Stimulated activated CD4-positive, alpha-beta T cell treated with anti-CD3 and anti-CD28 coated beads, Interleukin-4, amount 100 ng/mL, for 24 hours (primary cell): ENCODE measurements at places on chromosomes 12 and 14.

DNA sequence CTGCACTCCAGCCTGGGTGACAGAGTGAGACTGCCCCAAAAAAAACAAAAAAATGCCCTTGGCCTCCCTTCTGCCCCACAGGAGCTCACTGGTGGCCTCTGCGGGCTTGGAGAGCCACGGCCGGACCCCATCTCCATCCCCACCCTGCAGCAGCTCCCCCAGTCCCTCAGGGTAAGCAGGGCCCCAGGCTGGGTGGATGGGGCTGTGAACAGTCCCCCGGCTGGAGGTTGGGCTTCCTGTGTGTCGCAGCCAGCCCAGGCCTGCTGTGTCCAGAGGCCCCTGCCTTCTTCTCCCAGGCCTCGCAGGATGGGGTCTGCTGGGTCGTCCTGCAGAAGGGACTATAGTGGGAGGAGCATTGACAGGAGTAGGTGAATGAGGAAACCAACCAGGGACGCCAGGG, 15.4 kb upstream of the PUS1 start:
- no peak for DNase-seq

GRCh38 chr12:9895215-9895971, 14.1 kb downstream of the KLRF2 start:
- no peak for DNase-seq

GRCh38 chr12:22576473-22576872, 32.1 kb upstream of the C2CD5 start:
- no peak for DNase-seq

- no peak for DNase-seq
These were observed 146.2 kb downstream of the BCL11B start for GRCh38 chr14:99125616-99126431.

DNA sequence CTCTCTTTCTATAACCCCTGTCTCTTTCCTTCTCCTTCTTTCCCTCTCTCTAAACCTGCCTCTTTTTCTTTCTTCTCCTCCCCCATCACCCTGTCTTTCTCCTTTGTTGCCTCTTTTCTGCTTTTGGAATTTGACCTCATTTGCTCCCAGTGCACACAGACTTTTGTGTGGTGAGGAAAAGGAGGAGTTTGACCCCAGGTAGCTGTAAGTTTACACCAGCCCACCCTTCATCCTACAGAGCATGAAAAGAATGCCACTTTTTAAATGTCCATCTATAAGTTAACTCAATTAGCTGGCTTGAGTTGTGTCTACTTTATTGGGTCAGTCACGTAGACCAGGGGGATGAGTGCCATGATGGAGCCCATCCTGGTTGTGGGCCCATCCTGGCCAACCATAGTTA, 146.8 kb upstream of the SLC38A2 start:
- DNase-seq: no peak

DNA sequence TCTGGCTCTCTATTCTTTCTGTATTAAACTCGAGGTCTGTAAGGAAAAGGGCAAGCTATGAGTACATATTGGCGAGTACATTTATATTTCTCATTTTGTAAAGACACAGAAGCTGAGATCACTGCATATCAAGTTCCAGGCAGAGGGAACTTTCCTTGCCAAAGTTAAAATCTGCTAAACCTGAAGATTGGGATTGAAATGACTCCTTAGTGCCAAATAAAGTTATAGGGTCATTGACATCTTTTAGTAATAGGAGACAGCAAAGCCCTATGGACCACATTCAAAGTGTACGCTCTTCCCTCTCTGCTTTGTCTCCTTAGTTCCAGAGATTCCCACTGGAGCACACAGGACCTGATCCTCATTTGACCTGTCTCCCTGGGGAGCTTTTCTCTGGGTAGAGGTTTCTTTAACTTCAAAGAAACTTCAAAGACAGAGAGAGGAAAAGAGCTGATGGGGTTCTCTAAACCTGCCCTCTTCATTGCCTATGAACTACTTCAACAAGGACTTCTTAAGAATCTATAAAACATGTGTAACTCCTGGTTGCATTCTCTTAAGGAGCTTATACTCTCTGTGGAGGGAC, 42.6 kb upstream of the PTPRR start:
- DNase-seq: no peak
